ENCODE measurements at places on chromosomes 6 and 20.

GRCh38 chr6:95318137-95318536 lies 259.2 kb upstream of the MANEA start:
- no peak for DNase-seq

DNA sequence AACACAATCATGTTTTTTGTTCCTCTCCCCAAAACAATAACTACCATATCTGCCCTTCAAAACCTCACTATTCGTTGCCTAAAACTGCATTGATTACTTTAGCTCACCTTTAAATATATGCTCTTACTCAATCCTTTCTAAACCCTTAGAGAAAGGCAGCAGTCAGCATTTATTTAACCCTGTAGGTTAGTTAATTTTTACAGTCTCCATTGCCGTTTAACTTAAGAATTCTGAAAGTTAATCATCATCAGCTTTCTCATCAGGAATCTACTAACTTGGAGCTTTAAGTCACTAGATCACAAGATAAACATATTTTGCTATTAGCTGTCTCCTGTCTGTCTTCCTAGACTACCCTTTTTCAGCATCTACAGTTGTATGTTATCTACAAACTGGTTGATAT lies 991.9 kb downstream of the EPHA7 start:
- no peak for DNase-seq

DNA sequence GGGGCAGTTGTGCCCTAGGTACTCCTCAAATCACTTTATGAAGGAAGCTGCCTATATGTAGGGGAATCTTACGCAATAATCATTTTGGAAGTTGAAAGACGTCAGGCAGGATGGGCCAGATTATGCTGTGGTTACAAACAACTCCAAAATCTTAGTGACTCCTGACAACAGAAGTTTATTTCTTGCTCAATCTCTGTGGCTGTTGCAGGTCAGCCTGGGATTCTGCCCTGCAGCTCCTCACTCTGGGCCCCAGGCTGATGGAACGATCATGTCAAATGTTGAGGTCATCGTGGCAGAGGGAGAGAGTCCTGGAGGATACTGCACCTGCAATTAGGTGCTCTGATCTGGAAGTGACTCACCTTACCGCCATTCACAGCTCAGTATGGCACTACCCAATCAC lies 88.4 kb downstream of the ZDHHC14 start:
- no peak for DNase-seq

- no peak for DNase-seq
Observed at GRCh38 chr6:113330636-113330946, 526.6 kb upstream of the MARCKS start.

DNA sequence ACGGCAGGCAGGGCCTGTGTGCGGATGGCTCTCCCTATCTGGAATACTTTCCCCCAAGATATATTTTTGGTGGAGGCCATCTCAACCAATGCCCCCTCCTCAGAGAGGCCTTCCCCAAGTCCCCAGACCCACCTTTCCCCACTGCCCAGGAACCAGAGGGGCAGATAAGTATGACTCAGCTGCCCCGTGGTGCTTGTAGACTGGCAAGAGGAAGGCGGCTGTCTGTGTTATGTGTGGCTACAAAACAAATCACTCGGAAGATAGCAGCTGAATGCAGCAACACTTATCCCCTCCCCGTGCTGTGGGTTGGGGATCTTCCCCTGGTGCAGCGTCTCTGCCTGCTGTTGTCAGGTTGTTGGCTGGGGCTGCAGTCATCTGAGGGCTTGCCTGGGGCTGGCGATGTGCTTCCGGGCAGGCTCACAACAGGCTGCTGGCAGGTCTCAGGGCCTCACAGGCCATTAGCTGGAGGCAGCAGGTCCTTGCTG lies 7.1 kb downstream of the NPEPL1 start:
- DNase-seq, result no peak

DNA sequence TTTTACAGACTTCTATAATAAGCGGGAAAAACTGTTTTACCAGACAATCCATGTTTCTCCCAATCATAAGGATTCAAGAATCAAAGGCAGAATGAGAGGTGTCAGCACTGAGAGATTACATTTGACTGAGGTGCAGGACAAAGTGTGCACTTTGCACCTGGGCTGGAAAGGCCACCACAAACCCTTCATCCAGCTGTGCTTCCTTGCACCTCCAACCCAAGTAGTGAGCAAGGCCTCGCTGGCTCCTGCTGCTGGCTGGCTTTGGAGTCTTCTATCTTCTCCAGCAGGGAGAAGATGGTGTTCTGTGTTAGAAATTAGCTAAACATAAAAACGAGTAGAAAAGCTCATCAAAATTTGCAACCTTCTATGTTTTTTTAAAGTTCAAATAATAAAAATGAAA lies 77.7 kb downstream of the CHD6 start:
- DNase-seq, result no peak

DNA sequence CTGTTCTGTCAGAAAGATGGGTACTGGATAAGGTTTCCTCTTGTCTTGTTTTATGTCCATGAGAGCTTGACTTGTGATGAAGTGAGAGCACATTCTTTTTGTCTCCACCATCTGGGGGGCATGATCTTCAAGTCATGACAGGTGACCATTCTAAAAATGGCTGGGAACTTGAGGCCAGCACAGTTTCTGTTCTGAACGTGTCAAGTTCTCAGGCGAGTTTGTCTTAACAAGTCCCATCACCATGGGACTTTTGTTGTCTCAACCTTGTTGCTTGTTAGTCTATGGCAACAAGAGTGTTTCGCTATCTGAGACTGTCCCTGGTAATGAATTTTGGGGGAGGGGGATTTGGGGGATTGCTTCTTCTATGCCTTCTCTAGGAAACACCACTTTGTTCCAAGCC lies 25.6 kb upstream of the ENPP4 start:
- DNase-seq, result no peak

GRCh38 chr20:16191496-16191895 lies 381.8 kb downstream of the KIF16B start:
- DNase-seq, result no peak

DNA sequence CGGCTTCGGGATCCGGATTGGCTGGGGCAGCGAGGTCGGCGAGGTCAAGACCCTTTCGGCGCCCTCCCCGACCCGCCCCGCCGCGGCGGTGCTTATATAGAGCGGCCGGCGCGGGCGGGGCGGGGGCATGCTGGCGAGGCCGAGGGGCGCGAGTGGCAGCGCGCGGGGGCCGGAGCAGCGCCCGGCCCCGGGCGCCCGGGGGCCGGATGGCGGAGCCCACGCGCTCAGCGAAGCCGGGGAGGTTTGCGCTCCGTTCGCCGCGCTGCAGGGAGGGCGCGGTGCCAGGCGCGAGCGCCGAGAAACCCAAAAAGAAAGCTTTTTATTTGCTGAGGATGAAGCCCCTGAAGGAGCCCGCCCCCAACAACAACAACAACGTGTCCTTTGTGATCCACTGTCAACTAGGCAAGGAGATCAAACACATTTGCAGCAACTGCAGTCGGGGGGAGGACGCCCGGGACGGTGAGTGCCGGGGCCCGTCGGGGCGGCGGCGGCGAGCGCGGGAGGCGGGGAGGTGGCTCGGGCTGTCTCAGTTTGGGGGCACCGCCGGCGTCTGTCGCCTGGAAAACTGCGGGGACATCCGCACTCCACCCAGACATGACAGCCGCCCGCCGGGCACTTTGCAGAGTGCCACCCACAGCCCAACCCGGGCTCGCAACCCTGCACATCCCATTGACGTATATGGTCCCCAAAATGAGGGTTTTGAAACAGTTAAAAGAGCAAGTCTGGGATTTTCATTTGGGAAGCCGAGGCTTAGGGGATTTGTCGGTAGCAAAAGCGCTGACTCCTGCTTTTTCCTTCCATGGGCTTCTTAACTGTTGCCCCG lies 297.3 kb downstream of the PHACTR1 start:
- no peak for DNase-seq

DNA sequence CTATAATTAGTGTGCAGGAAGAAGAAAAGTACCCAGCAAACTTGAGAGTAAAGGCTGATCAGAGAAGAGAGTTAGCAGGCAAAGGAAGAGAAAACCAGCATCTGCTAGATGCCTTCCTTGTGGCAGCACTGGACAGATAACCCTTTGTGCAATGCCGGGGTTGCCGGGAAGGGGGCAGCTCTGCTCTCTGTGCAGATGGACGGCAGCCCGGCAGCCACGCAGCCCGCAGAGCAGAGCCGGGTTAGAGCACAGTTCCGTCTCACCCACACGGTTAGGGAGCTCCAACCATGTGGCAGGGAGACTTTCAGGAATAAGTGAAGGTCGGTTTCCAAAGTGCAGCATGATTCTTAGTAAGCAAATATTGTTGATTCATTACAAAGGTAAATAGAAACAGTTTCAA lies 80.0 kb upstream of the RPS6KA2 start:
- no peak for DNase-seq

GRCh38 chr6:35024551-35025054 lies 116.5 kb downstream of the TCP11 start:
- no peak for DNase-seq

DNA sequence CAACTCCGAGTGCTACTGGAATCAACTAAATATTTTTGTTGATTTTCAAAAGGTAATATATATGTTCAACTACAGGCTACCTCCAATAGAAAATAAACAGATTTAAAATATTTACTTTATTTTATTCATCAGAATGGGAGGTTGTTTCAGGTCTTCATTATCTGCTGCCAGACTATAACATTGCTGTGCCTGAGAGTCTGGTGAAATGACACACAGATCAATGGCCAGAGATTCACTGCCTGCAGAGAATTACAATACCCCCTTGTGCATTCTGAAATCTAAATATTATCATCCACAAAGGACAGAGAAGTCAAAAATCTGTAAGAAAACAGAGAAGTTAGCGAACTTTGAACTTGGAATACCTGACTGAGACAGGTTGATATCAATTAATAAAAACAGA lies 667.8 kb upstream of the GJE1 start:
- no peak for DNase-seq

DNA sequence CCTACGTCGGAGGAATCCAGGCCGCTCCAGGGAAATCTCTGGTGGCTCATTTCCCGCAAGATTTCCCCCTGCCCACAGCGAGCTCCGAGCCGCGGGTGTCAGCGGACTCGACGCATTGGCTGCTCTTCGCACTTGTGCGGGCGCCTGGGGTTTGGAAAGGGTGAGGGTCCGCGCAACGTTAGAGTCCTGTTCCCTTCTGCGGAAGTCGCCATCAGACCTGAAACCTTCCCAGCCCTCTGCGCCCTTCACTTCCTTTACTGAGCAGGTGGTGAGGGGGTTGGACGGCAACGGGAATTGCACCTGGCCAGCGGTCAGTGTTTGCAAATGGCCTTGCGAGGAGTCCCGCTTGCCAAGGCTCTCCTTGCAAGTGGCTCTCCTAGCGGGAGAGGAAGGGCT lies 8.4 kb downstream of the PAX1 start:
- DNase-seq, result no peak

DNA sequence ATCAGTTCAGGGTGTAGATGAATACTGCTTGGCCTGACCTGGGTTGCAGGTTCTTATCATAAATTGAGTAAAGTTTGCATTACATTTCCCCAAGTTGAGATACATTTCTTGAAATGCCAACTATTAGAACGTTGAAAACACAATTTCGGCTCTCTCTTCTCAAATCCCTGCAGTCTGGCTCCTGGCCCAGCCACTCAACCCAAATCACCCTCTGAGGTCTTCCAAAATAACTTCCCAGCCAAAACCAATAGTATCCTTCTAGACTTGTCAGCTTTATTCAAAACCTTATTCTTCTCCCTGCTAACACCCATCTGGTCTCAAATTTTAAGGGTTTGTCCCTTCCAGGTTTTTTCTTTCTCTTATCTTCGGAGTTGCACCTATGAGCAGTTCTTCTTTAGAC lies 263.6 kb downstream of the EYA4 start:
- DNase-seq, result no peak

DNA sequence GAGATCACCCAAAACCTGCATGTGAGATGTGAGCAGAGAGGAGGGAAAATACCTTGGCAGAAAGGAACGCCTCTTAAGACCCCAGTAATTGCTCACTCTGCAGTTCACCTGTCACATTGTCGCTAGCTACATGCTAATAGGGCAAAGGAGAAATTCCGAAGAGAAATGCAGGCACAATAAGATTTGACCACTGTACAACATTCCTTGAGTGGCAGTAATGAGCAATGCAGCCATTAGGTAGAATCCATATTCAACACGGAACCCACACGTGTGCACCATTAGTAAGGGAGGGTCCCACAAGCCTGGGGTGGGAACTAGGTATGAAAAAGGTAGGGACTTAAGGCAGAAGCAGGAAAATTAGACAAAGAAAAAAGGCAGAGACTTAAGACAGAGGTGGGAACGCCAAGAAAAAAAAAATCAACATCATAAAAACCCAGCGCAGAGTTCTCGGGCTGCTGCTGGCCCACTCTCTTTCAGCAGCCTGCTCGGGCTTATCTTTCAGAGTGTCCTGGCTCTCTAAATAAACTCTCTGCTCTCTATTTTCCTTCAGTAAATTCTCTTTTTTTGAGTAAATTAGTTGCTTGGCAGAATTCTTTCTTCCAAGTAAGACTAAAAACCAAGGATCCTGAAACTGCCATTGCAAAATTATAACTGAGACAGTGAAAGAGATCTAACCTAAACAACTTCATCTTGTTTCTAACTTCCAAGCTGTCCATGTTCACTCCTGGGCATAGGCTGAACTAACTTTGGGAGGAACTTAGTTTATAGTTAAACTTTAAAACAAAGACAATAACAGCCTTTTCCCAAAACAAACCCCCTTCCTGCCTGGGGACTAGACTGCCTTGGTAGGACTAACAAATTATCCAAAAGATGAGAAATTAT lies 116.5 kb downstream of the CD24 start:
- no peak for DNase-seq

- no peak for DNase-seq
Observed at GRCh38 chr20:24741493-24742072, 207.5 kb upstream of the CST7 start.

DNA sequence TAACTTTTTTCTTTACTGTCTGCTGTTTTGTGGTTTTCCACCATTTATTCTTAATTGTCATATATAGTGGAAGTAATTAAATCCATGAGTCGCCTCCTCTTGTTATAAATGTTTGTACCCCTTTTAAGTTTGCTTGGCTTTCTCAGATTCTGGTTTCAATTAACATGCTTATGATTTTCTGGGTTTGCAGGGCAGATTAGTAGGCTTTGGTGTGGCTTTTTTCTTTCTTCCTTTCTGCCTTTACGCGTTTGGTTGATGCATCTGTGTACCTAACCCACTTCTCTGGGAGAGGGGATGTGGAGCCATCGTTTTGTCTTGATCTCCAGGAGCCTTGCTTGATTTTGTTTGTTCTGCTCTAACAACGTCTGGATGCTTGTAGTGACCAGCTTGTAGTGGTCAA lies 100.4 kb downstream of the JARID2 start:
- DNase-seq, result no peak

GRCh38 chr6:167103041-167103891 lies 19.6 kb upstream of the CCR6 start:
- no peak for DNase-seq

DNA sequence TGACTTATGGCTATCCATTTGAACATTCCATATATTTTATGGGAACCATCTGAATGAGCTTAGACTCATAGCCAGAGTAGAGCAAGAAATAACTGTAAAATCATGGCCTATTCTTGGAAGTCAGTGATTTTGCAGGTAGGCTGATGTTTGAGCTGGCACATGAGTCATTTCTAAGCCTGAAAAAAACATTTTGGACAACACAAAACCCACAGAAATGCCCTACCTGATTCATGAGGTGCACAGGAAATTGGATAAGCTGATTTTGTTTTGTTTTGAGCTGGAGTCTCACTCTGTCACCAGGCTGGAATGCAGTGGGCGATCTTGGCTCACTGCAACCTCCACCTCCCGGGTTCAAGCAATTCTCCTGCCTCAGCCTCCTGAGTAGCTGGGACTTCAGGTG lies 443.0 kb downstream of the PKHD1 start:
- no peak for DNase-seq

GRCh38 chr6:51953246-51953645 lies 134.2 kb downstream of the PKHD1 start:
- DNase-seq, result no peak

All from esophagus squamous epithelium (tissue), 5 donors.